Activated naive CD8-positive, alpha-beta T cell treated with anti-CD3 and anti-CD28 coated beads, Interleukin-2, amount 10 ng/mL, durations not matched to agents 7 days and 5 days (primary cell): ENCODE measurements at places on chromosomes 4 and X. TPM values are rescaled to one million over a fixed set of nuclear protein-coding genes. Genes with fewer than 3 reads are reported as not detected.
A peak's percentile ranks its signal among the peaks of the same experiment; 100 is the strongest.

DNA sequence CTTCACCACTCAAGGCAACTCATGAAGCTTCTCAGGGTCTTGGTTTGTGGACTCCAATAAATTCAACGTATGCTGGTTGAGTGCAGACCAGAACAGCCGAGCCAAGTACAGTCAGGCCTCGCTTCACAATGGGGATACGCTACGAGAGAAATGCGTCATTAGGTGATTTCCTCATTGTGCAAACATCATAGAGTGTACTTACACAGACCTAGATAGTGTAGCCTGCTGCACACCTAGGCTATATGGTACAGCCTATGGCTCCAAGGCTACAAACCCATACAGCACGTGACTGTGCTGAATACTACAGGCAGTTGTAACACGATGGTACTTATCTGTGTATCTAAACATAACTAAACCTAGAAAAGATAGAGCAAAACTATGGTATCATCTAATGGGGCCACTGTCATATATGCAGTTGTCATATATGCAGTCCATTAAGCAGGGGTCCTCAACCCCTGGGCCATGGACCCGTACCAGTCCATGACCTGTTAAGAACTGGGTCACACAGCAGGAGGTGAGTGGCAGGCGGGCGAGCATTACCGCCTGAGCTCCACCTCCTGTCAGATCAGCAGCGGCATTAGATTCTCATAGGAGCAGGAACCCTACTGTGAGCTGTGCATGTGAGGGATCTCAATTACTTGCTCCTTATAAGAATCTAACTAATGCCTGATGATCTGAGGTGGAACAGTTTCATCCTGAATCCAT lies 31.5 kb downstream of the RTL5 start:
- no peak for DNase-seq

DNA sequence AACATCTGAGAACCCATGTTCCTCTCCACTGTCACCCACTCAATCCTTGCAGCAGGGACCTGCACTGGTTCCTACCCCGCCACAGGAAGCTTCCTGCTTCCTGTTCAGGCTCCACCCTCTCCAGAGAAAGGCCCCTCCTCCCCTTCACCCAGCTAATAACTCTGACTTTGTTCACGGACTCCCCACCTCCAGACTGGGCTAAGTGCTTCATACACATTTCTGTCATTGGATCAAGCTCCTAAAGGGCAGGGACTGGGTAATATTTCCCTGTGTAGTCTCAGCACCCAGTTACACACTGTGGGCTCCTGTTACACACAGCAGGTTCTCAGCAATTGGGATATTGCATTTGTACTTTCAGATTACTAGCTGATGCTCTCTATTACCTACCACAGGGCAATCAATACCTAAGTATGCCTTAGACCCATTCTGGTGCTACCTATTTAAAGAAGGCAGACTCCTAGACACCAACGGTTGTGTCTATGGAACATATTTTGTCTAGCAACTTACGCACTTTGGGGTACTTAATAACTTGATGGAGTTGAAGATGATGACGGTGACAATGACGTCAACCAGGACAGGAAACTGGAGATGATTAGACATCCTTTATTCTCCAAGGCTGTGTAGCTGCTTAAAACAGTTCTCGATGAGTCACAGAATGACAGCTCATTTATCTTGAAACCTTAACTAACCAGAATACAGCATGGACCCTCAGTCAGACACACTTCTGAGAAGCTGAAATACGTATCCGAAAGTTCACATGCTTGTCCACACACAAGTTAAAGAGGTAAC lies 58.1 kb downstream of the MAML3 start:
- DNase-seq, result peak; percentile 68

DNA sequence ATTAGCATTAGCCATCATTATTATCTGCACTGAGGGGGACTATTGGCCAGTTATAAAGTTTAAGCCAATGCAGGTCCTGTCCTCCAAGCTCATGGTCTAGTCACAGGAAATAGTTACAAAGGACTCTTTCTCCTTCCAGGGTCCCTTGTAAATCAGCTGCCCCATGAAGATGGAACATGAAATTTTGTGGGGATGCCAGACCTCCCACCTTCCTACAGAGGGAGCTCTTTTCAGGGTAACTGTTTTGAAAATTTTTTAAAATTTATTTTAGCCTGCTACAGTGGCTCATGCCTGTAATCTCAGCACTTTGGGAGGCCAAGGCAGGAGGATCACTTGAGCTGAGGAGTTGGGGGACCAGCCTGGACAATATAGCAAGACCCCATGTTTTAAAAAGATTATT lies 124.4 kb upstream of the SLC34A2 start:
- no peak for DNase-seq

DNA sequence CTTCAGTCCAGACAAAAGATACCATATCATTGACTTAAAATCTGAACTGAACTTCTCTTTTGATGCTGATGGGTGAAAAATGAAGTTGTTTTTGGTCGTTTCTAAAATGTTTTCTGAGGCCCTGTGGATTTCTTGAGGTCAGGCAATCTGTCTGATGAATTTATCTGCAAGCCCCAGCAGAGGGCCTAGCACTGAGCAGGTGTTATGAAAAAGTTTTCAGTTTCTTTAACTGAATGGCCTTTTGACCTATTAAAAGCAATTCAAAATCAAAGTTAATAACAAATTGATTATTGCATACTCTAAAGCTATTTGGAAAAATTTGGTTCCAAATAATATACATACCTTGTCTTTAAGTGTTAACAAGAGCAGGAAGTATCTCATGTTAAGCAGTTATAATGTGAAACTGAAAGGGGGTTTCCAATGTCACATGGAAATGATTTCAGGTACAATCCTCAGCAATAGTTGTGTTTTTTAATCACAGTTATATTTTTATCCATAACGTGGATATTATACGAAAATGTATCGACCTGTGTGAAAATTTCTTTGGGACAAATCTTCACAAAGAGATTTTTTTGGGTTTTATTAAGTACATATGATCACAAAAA lies 285.0 kb downstream of the SPANXN1 start:
- DNase-seq, result no peak

DNA sequence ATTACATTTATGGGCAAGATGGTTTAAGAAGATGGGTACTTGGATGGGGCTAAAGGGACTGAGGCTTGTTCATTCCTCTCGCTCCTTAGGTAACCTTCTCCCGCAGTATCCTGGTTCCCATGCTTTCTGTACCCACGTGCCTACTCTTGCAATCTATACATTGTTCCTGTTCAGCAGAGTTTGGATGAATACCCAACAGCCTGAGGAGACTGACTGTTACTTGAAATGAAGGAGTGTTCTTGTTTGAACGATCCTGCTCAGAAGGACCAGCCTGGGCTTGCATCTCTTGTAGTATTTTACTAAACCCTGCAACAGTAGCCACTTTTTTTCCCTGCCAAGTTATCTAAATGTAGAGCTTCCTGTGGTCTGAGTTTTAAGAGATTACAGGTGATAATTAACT lies 33.7 kb upstream of the ADH6 start:
- DNase-seq, result no peak

- no peak for DNase-seq
Measured at GRCh38 chr4:169931964-169932363, 94.2 kb downstream of the MFAP3L start.

- no peak for DNase-seq
Measured at GRCh38 chrX:113868177-113868576, 715.7 kb upstream of the HTR2C start.

DNA sequence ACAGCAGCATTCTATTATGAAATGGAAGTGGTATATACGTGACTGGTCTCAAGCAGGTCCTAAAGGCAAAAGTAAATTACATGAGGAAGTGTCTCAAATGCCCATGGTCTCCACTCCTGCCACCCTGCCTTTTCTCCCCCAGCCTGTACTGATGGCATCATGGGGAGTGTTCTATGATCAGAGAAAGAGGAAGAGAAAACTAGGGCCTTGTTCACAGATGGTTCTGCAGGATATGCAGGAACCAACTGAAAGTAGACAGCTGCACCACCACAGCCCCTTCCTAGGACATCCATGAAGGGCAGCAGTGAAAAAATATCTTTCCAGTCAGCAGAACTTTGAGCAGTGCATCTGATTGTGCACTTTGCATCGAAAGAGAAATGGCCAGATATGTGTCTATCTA lies 901.5 kb downstream of the ARAP2 start:
- no peak for DNase-seq

- no peak for DNase-seq
Measured at GRCh38 chr4:5143306-5143861, 92.1 kb downstream of the STK32B start.

GRCh38 chrX:110408949-110409588 lies 50.4 kb downstream of the RTL9 start:
- DNase-seq, result no peak

DNA sequence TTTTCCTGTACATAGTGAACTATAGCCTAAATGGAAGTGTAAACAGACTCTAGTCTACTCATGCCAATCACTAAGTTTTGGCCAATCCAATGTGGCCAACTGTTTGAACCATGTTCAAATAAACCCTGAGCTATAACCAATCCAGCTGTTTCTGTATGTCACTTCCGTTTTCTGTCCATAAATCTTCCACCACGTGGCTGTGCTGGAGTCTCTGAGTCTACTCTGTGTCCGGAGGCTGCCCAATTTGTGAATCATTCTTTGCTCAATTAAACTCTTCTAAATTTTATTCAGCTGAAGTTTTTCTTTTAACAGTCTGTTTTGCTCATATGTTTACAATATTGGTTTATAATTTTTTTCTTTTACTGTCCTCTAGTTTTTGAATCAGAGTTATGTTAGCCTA lies 112.3 kb upstream of the BANK1 start:
- DNase-seq, result no peak

GRCh38 chr4:86302251-86302650 lies 57.6 kb downstream of the MAPK10 start:
- no peak for DNase-seq

DNA sequence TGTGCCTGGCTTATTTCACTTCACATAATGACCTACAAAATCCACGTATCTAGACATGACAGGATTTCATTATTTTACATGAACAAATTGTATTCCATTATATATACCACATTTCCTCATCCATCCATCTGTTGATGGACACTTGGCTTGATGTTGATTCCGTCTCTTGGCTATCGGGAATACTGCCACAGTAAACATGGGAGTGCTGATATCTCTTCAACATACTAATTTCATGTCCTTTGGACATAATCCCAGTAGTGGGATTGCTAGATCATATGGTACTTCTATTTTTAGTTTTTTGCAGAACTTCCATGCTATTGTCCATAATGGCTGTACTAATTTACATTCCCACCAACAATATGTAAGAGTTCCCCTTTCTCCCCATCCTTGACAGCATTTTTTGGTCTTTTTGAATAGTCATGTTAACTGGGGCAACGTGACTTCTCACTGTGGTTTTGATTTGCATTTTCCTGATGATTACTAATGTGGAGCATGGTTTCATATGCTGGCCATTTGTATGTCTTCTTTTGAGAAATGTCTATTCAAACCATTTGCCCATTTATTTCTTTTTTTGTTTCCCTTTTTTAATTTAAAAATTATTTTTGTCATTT lies 68.9 kb downstream of the HTRA3 start:
- DNase-seq, result no peak

- DNase-seq, result no peak
Measured at GRCh38 chr4:46444318-46445000, 54.5 kb upstream of the GABRA2 start.

- peak; percentile 73 for DNase-seq
Measured at GRCh38 chrX:153934762-153935325, at the start of gene NAA10. Gene NAA10 (minus strand): TSS chrX:153935037. CDS start chrX:153934904, 133 bp downstream.

DNA sequence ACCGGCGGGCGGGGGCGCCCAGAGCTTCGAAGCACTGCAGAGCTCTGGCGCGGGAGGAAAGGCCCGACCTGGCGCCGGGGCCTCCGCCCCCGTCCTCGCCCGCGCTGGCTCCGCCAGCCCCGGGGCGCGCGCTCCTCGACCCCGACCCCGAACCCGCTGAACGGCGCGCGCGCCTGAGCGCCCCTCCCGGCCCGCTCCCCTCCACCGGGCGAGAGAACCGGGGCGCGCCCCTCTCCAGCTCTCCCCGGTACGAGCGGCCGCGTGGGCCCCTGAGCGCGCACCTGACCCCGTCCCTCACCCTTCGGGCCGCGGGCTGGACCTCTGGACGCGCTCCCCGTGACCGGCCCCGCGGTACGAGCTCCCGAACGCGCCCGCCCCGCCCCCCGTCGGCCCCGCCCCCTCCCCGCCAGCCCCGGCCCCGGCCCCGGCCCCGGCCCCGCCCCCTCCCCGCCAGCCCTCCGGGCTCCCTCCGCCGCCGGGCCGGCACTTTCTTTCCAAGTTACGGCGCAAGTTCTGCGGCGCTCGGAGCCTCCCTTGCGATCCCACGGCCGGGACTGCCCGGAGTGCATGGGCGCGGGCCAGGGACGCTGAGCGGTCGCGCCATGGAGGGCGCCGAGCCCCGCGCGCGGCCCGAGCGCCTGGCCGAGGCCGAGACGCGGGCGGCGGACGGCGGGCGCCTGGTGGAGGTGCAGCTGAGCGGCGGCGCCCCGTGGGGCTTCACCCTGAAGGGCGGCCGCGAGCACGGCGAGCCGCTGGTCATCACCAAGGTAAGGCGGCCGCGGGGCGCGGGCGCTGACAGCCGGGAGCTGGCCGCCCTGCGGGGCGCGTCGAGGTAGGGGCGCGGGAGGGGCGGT lies at the start of gene SHROOM2:
Gene SHROOM2 (plus strand): TSS at position 486 of the 854 bp plus-strand sequence. CDS start 117 bp downstream, at position 603.
- DNase-seq, result peak; percentile 24

DNA sequence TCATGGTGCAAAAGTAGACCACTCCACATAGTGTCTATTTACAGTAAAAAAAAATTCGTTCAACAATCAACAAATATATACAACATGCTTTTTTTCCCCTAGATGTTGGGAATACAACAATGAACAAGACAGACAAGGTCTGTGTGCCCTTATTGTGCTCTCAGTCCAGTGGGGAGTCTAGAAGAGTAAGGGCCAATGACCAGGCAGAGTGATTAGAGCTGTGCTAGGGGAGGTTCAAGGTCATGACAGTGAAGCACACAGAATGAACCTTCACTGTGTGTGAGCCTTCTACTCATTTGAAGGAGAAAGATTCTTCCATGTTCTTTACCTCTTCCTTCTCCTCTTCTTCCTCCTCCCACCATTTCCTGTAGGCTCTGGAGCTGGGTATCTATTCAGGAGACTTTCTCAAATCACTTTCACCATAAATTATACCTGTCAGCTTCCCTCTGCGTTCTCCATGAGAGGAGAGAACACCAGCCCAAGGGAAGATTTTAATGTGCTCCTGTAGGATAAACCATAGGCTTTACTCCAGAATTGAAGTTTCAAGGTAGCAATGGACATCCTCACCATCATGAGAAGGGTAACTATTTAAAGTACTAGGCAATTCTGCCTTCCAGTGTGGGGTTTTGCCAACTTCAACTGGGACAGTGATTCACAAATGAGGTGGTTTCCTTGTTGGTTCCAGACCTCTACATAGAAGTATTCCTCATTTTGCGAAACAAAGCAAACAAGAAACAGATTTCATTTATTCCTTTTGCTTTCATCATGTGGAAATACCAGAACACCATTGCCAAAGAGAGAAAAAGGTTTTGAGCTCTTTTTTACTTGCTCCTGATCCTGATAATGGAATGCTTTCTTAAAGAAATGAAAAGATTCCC lies 246.9 kb upstream of the GPC4 start:
- DNase-seq, result no peak

The NPFFR2 gene
- not detected for total RNA-seq

The PAGE4 gene
- total RNA-seq, result not detected

The COL25A1 gene
- 0.67 TPM for total RNA-seq

The AWAT2 gene
- not detected for total RNA-seq

The DHRSX gene
- total RNA-seq, result 17.0 TPM

The GPRIN3 gene
- 25.5 TPM for total RNA-seq

The NEIL3 gene
- 23.2 TPM for total RNA-seq

The LUZP4 gene
- not detected for total RNA-seq

The BBS7 gene
- total RNA-seq, result 20.7 TPM

The MAGEA9B gene
- not detected for total RNA-seq
